CD14-positive monocyte (primary cell): ENCODE measurements at places on chromosomes 12 and 14. TPM values are rescaled to one million over a fixed set of nuclear protein-coding genes. Genes with fewer than 3 reads are reported as not detected.

DNA sequence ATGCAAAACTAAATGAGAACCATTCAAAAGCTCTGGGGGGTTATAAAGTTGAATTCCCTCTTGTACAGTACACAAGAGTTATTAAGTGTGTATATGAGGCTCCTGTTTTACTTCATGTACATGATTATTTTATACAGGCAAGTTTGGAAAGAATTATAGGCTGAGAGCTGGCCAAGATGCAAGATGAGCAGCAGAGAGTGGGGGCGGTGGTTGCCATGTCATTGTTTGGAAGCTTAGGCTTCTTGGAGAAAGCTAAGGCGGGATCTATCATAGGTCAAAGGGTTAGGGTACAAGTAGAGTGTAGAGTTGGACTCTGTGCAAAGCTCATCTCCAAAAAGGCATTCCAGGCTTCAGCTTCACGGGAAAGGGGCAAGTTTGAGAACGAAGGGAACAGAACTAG lies 297.1 kb upstream of the TBX3 start:
- no peak for DNase-seq

LRRC74A gene
- polyA plus RNA-seq: 0.24 TPM

CCNT1 gene
- 4.4 TPM for polyA plus RNA-seq

- DNase-seq: no peak
These were observed 542.2 kb upstream of the USP15 start for GRCh38 chr12:61717986-61718385.

DNA sequence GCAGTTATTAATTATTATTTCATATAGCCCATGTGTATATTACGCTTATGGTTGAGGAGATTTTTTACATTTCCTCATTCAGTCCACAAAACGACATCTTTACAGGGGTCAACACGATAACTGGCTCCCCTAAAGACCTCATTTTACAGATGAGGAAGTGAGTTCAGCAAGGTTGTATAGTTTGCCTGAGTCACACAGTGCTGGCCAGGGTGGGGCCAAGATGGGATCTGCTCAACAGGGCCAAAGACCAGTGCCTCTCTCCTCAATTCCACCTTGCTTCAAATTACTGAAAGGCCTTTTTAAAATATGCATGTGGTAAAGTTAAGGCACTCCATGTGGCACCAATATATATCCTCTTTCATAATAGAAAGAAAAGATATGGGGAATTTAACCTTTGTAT lies 13.1 kb downstream of the GRIN2B start:
- DNase-seq: no peak

MYO1H gene
- polyA plus RNA-seq: not detected

GRCh38 chr14:81710232-81710845 lies 176.7 kb upstream of the SEL1L start:
- DNase-seq: peak; percentile 42

ZNF740 gene
- polyA plus RNA-seq: 0.74 TPM

DNA sequence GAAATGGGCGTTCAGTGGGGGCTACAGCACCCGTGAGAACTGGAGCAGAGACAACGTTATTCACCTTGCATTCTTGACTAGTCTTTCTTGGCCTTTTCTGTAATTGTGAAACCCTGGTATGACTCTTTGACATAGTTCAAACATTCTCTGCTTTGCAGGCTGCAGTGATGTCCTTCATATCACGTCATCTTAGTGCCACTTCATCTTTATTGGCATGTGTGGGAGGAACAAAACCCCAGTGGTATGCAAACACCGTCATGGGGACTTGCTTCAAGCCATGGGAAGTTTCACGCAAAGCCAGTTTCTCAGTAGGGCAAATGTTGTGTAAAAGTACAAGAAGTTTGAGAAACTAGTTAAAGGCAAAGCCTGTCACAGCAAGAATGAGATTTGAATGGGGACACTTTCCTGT lies 20.2 kb upstream of the DUSP16 start:
- no peak for DNase-seq

- DNase-seq: no peak
These were observed 31.9 kb downstream of the FOXA1 start for GRCh38 chr14:37563189-37563588.

KCNC2 gene
- polyA plus RNA-seq: not detected

AMDHD1 gene
- 1.3 and 1.9 TPM in 2 replicates for polyA plus RNA-seq

- no peak for DNase-seq
These were observed 123.3 kb upstream of the OR4E1 start for GRCh38 chr14:21796916-21797315.

C1S gene
- polyA plus RNA-seq: not detected
